ENCODE measurements at places on chromosomes 5 and 9. TPM values are rescaled to one million over a fixed set of nuclear protein-coding genes. Genes with fewer than 3 reads are reported as not detected.

DNA sequence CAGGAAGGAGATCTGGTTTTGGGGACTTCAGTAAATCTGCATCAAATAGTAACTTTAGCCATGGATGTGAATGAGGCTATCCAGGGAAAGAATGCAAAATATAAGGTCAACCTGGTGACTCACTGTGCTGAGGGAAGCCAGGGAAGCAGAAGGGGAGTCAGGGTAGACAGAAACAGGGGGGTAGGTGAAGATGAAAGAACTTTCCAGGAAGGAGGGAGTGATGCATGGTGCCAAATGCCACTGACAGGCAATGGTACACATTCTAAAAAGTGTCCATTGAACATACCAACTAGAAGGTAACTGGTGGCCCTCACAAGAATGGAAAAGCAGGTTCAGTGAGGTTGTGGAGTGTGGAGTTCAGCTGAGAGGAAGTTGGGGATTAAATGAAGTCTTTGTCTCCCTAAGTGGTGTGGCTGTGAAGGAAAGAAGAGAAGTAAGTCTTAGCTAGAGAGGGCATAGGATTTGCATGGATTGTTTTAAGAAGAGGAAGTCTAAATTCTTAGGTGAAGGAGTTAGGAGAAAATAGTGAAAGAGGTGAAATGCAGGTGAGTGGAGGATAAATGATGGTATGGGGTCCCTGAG is 35.5 kb downstream of the PALM2AKAP2 start:
- H3K27me3 ChIP-seq, result no peaks in the 10 kb centered on the region
- H3K27ac ChIP-seq, result no peak overlapping the region
- no peaks in the 10 kb centered on the region for H3K36me3 ChIP-seq
- no peak overlapping the region for H3K4me3 ChIP-seq
- no peak for DNase-seq

The PRUNE2 gene
- total RNA-seq, result 11.4 TPM

GRCh38 chr5:40616781-40617180 is 62.9 kb upstream of the PTGER4 start:
- no peak overlapping the region for H3K27ac ChIP-seq
- no peaks in the 10 kb centered on the region for H3K27me3 ChIP-seq
- H3K4me3 ChIP-seq, result no peak overlapping the region
- H3K36me3 ChIP-seq, result no peaks in the 10 kb centered on the region

DNA sequence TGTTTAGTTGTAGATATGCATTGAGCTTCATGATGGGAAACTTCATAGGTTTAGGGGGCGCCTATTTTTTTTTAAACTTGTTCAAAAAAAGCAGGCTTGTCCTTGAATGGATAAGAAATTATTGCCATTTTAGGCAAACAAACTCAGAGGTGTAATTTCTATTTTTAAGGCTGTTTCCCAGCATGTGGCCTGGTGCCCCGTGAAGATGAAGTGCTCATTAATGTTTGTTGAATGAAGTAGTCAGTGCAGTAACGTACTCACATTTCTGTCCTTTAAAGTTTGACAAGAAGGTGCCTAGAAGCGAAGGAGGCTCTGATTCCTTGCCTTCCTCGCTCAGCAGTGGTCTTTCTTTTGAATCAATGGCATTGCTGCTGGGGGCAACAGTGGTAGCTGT is 54.3 kb downstream of the ZNF618 start:
- peaks cover 15% of the 10 kb centered on the region for H3K36me3 ChIP-seq
- no peak for DNase-seq
- peaks cover 3% of the 10 kb centered on the region for H3K4me1 ChIP-seq
- H3K4me3 ChIP-seq, result no peak overlapping the region

The SH3GL2 gene
- total RNA-seq, result not detected

Data from chondrocyte (in vitro differentiated cells).